ENCODE measurements at places on chromosomes 13 and 19. TPM values are rescaled to one million over a fixed set of nuclear protein-coding genes. Genes with fewer than 3 reads are reported as not detected.

GRCh38 chr19:58170860-58171259 is 12.0 kb upstream of the ZNF274 start:
- no peak for DNase-seq

DNA sequence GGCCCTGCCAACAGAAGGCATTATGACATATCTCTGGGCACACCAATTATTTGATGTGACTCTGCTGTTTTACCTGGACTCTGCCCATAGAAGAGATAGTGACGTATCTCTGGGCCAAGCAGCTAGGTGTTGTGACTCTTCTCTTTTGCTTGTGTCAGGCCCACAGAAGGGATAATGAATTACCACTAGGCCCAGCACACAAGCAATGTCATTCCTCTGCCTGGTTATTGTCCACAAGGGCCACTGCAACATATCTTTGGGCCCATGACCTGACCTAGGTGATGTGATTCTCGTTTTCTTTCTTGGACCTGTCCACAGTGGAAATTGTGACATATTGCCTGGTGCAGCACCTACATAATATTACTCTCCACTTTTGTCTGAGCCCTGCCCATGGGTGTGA is 65.1 kb upstream of the ZNF724 start:
- DNase-seq = no peak

- DNase-seq = no peak
Observed at GRCh38 chr19:20558571-20558970, 7.0 kb downstream of the ZNF737 start.

GRCh38 chr19:9309974-9310446 is 372 bp upstream of the ZNF699 start:
- peak; percentile 75 for DNase-seq

DNA sequence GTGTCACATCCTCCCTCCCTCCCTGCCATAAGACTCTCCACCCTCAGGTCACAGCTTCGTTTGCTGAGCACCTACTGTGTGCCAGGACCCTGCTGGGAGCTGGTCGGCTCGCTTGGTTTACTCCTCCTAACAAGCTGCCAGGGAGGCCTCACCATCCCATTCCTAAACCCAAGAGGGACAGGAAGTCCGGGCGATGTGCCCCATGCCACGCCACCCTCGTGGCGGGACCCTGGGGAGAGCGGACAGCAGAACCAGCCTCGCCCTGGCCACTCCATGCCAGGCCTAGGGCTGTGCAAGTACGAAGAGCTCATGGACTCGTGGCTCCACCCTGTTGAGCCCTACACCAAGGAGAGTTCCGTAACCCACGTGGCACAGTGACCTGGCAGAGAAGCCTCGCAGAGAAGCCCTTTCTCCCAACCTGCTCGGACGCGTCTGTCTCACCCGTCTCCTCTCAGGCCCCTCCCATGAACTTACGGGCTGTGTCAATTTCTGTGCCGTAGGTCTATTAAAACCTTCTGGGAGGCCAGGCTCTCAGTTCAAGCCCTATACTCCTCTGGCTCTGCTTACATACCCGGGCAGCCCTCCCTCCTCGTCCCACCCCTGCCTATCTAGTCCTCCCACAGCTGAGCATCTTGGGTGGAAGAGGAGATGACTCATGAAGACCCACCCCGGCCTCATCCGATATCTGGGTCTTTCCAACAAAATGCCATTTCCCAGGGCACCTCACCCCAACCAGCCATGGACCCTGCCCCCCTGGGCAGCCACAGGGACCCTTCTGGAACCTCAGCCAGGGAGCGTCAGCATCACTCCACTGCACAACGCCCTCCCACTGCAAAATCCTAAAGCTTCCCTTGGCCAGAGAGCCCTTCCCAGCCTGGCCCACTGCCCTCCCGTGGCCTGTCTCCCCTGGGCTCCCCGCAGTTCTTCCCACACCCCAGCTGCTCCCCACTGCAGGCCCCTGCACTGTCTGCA is 2.6 kb downstream of the UBXN6 start:
- no peak for DNase-seq

GRCh38 chr13:24610956-24611355 is 69.3 kb upstream of the ATP12A start:
- no peak for DNase-seq

GRCh38 chr19:1182727-1183126 is 8.7 kb upstream of the SBNO2 start:
- DNase-seq = no peak

- DNase-seq = no peak
Observed at GRCh38 chr19:36686365-36687213, 823 bp upstream of the ZNF567 start.

GRCh38 chr13:110538632-110539031 is 22.9 kb downstream of the RAB20 start:
- no peak for DNase-seq

GRCh38 chr13:29936956-29937355 is 86.5 kb upstream of the UBL3 start:
- DNase-seq = no peak

- DNase-seq = no peak
Observed at GRCh38 chr13:29964181-29964845, 113.9 kb upstream of the UBL3 start.

GRCh38 chr13:24927810-24928404 is 163.9 kb downstream of the RNF17 start:
- no peak for DNase-seq

- DNase-seq = no peak
Observed at GRCh38 chr13:99371956-99372355, 64.8 kb upstream of the GPR183 start.

- no peak for DNase-seq
Observed at GRCh38 chr13:60696602-60697001, 299.6 kb downstream of the TDRD3 start.

DNA sequence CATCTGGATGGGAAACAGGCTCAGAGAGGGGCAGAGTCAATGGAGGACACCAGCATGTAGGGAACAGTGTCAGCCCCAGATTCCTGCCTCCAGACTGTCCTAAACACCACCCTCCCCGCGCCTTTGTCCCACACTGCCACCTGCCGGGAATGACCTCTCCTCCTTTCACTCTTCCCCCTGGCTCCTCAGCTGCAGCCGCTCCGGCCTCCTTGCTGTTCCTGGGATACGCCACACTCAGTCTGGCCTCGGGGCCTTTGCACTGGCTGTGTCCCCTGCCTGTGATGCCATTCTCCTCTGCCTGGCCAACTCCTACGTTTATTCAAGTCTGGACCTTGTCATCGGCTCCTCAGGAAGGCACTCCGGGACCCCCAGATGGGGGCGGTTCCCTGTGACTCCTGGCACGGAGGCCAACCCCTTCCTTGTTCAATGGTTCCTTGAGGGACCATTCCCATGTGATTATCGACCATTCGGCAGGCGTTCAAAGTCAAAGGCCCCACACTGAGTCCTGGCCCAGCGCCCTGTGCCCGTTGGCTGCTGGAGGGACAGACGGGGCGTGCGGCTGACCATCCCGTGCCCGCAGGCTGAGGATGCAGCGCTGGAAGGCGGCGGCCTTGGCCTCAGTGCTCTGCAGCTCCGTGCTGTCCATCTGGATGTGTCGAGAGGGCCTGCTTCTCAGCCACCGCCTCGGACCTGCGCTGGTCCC is 15.8 kb downstream of the FUT6 start:
- no peak for DNase-seq

DNA sequence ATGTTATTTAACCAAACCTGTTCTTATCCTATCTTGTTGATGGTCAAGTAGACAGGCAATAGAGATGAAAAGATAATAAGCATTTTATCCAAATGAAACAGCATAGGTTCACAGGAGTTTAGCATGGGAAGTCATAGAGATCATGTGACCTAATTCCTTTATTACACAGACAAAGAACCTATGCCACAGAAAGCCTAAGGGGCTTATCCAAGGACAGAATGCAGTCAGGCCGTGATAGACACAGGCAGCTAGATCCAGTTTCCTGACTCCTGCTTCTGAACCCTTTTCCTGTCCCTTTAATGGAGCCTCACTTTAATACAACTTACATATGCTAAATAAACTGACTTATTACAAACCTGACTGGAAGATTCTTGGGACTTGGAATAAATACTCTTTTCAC is 532.1 kb downstream of the IRS2 start:
- DNase-seq = no peak

- DNase-seq = no peak
Observed at GRCh38 chr13:36520111-36520510, 87.8 kb downstream of the CCNA1 start.

DNA sequence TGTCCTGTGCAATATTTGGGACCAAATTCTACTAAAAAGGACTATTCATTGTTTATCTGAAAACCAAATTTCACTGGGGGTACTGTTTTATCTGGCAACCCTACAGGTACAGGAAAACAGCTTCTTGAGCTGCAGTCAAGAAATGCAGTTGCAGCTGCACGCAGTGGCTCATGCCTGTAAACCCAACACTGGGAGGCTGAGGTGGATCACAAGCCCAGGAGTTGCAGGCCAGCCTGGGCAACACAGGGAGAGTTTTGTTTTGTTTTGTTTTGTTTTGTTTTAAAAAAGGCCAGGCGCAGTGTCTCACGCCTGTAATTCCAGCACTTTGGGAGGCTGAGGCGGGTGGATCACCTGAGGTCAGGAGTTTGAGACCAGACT is 11.6 kb upstream of the ZSCAN1 start:
- no peak for DNase-seq

DNA sequence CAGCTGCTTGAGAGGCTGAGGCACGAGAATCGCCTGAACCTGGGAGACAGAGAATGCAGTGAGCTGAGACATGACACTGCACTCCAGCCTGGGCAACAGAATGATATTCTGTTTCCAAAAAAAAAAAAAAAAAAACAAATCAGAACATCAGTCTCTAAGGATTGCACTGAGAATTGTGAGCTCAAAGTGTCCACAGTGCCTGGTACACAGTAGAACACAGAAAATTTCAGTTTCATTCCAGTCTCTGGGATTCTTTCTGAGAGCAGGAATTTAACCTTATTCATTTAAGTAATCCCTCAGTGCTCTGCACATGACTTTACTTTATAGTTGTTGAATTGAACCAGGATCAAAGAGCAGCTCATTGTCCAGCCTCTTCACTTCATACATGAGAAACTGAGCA is 25.9 kb upstream of the GATAD2A start:
- no peak for DNase-seq

Gene C13orf42
- not detected for total RNA-seq

Gene ATP7B
- total RNA-seq = 9.9 TPM

Gene CYP4F22
- total RNA-seq = 0.06 TPM

Gene RXFP2
- total RNA-seq = not detected

Gene ACP7
- total RNA-seq = not detected
